Stimulated activated memory B cell treated with anti-CD40 and anti-IgM and Interleukin-4, amounts not matched to agents 10 μg/mL and 1 μg/mL and 100 μg/mL, for 72 hours (primary cell): ENCODE measurements at places on chromosomes 2 and 18.
A peak's percentile ranks its signal among the peaks of the same experiment; 100 is the strongest.

DNA sequence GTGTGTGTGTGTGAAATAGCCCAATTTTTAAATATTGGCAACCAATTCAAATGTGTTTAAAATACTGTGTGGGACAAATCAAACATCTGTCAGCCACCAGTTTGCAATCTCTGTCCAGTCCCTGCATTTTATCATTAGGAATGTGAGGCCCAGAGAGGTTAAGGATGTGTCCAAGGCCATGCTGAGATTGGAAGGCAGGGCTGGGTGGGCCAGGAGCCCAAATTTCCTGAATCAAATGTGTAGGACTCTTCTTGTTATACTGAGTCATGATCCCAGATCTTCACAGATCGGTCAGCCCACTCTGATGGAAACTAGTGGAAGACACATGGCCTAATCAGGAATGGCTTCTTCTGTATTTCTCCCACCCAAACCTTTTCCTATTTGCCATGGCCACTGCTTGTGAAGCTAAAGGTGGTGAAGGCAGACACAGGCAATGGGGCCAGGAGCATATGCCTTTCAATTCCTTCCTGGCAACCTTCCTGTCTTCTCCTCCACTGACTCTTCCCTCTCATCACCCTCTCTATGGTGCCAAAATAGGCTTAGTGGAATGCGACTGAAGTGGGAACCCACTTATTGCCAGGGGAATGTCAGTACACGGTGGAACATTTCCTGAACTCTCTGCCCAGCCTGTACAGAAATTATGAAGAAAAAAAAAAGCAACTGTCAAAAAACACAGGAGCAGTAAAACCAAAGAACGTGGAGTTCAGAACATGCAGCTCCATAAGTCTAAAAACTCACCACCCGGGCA is 35.5 kb downstream of the ZEB2 start:
- no peak for ATAC-seq

- ATAC-seq, result peak; percentile 53
These were observed 231.6 kb upstream of the SMAD2 start for GRCh38 chr18:48161911-48162698.

- no peak for ATAC-seq
These were observed 248.7 kb upstream of the TNP1 start for GRCh38 chr2:217108575-217109027.

- ATAC-seq, result peak; percentile 94
These were observed 193.7 kb upstream of the ID2 start for GRCh38 chr2:8488001-8488738.

GRCh38 chr18:44458777-44459176 is 221.9 kb upstream of the SETBP1 start:
- ATAC-seq, result no peak

GRCh38 chr2:70842401-70842800 is 6.8 kb upstream of the CD207 start:
- no peak for ATAC-seq

GRCh38 chr2:178523596-178524134 is 43.4 kb downstream of the PLEKHA3 start:
- no peak for ATAC-seq

DNA sequence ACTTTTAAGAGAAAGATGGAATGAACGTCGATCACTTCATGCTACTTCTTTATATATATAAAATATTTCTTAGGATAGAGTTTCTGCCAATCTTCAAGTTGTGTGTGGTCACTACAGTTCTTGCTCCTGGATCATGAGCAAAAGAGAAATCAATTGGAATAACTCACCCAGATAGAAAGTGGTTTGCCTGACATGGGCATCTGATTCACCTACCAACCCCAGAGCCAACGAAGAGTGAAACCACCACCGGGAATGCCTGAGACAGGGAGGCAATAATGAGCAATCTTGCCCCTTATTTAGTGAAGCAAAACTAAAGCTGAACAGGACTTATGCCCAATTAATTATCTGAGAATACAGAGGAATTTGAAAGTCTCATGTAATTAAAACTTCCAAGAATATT is 250.2 kb upstream of the REG3G start:
- ATAC-seq, result no peak

- ATAC-seq, result no peak
These were observed 34.2 kb downstream of the GKN2 start for GRCh38 chr2:68918497-68918896.

GRCh38 chr2:11492244-11492643 is 26.3 kb upstream of the E2F6 start:
- ATAC-seq, result no peak

DNA sequence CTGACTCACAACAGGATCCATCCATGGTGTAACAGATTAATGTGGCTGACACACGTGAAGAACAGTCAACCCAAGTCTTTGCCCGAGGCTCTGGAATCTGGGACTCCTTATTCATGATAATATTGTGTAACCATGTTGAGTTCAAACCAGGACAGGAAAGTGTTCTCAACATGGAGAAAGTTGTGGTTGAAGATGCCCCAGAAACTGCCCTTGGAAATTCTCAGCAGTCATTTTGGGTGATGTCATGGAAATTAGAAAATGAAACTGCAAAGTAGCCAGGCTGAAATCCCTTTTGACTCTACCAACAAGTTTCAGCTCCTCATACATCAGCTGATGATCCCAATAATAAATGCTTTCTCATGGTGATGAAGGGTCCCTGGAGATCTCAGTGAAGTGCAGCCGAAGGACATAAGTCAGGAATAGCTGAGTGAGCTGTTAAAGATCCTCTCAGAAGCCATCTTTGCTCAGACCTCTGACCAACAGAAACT is 307.7 kb downstream of the TNS1 start:
- ATAC-seq, result no peak

DNA sequence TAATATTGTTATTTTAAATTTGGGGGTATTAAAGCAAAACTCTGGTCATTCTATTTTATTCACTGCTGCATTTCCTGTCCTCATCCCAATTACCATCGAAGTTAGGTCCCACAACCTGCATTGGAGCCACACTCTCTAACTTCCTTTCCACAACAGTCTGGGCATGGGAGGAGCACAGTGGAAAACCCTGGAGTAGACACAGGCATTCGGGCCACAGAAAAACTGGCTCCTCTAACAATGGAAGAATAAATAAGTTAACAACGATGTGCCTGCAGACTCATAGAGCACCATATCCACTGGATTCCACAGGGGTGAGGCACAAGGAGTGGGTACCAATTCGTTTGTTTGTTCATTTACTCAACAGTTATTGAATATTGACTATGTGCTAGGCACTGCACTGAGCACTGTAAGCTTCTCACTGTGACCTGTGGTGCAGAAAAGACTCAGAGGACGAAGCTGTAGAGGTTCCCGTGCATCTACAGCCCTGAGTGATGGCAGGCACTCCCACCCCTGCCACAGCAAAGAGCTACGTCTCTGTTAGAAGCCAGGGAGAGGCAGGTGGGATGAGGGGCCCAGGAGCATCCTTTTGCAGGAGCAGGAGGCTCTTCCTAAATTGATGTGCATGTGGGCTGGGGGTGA is 154.2 kb upstream of the PGAP1 start:
- no peak for ATAC-seq

DNA sequence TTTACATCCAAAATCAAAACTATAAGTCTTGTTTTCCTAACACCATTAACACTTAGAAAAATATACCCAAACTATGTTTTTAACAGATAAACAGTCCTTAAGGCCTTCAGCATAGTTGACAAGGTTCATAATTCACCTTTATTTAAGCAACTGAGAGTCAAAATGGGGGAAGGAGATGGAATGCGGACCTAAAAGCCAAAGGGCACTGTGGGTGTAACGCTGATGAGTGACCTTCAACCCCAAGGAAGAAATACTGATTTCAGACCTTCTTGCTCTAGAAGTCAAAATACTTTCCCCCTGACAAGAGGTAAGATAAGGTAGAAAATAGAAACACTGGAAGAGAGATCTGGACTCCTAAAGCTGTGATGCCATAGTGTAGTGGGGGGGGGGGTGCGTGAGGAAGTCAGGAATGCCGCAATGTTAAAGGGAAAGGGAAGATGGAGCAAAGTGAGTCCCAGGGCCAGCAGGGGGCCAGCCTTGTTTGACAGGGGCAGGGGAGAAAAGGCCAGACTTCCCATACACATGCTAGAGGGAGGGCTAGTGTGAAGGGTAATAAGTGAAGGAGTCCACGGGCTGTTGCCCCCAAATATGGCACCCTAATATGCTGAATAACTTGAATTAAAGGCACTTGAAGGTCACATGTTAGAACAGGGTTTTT is 31.4 kb downstream of the CCDC93 start:
- ATAC-seq, result no peak

DNA sequence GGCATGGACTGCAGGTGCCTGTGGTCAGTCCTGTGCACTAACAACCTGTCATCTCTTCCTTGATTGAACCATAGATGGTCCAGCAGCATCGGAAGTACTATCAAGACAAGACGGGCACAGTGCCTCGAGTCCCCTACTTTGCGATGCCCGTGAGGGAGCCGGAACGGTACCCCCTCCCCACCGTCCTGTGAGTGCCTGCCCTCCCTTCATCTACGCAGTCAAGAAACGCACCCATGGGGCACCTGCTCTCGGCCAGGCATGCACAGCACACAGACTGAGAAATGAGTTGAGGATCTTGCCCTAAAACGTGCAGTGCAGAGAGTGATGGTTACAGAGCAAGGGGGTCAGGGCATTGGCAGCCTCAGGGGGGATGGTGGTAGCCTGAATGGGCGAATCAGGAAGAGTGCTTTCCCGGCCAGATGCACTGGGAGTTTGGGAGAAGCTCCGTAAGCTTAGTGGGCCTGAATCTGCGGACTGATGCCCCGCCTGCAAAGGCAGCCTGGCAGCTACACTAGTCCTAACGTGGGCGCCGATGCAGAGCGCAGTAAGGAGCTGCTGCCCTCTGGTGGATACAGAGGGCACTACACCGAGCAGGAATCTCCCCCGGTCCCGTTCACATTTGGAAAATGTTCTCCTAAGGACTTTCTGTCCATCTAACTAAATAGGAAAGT is 63.6 kb downstream of the CIB4 start:
- ATAC-seq, result peak; percentile 66
